ENCODE measurements at places on chromosomes 4 and X.

GRCh38 chr4:126018274-126018673 is 703.5 kb downstream of the FAT4 start:
- no peak for DNase-seq

DNA sequence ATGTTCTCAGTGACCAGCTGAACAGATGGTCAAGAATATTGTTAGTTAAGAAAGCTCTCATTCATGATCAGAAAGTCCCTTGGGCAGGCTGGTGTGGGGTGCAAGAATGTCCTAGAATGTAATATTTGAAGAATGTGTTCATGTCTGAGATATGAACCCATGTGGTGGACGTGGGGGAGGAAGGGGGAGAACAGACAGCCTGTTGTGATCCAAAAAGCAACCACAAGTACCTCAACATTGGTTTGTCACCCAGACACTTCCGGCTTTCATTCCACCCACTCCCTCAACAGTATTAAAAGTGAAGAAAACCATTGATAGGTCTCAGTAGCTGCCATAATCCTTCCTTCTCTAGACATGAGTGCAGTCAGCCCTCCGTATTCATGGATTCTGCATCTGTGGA is 82.2 kb downstream of the MAML3 start:
- DNase-seq, result no peak

GRCh38 chr4:98203332-98204235 is 57.6 kb upstream of the RAP1GDS1 start:
- DNase-seq, result no peak

DNA sequence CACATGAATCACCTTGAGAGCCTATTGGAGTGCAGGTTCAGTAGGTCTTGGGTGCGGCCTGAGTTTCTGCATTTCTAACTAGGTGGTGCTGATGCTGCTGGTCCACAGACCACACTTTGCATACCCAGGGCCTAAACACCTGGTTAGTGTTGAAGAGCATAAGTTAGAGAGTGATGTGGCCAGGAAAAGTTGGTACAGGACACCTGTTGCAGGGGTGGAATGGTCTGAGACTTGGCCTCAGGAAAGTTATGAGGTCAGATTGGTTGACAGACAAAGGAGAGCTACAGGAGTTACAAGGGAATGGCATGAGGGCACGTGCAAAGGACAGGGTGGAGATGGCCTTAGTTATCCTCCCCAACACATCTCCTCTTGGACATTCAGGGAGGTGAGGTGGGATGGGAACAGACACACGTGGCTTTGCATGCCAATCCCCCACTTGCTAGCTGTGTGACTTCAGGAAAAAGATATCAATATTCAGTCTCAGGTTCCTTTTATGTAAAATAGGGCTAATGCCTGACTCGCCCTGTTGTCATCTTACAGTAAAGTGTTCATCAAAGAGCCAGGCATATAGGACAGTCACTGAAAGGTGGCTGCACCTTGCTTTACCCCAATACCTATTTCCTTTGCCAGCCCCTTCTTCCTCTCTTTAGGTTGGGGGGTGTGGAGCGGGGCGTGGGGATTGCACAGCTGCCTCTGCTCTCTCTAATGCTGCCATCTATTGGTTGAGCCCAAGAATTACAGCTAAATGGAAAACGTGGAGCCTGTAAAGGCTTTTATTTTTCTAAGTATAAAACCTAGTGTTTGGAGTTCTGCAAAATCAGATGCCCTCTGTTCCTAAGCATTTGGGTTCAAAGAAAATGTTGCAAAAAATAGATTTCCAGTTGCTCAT is 47.5 kb downstream of the ATG4A start:
- no peak for DNase-seq

- DNase-seq, result no peak
These were observed 20.1 kb upstream of the ZNF41 start for GRCh38 chrX:47503151-47503550.

DNA sequence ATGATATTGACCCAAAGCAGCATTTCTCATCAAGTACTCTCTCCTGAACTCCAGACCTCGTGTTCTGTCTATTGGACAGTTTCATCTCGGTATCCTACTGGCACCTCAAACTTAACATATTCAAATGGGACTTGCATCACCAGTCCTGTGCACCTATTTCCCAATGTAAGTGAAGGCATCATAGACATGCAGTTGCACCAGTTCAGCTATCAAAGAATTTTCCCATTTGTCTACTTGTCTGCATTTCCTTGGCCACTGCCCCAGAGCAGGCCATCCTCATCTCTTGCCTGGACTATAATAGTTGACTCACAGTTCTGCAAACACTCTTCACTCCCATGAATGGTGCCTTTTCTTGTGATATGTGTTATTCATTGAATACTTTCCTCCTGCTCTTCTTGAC is 11.3 kb upstream of the LIMCH1 start:
- no peak for DNase-seq

GRCh38 chr4:8129136-8129535 is 29.5 kb downstream of the ABLIM2 start:
- DNase-seq, result no peak

DNA sequence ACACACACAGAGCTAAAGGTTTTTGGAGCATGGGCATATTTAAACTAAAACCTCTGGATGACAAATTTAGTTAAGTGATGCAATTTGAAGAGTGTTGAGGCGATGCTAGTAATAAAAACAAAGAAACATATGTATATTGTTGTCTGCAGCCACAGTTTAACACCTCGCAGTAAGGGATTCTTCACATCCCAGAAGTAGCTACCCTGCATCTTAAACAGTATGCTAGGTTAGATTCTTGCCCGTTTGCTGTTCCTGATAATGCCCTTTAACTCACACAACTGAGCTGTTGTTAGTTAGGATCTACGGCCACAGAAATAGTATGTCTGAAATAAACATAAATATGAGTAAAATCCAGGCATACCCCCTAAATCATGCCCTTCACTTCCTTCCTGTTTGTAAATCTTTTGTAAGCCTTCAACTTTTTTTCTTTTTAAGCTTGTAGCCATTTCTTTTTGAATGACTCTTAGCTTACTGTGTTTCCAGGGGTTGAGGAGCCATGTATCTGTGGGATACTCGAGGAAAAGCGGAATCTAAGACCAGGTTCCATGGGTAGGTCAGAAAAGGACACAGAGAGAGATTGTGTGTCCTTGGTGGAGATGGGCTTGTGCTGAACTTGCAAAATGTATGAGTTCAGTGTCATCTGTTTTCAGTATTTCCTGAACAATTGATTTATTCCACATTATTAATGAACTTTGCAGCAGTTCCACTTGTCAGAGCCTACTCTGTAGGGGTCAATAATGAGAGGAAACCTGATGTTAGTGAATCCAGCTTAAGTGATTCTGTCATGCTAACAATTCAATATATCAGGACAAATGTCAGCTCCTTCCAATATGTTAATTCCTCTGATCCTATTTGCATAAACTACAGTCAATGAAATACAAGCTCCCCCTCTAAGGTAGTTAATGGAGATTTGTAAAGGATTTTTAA is 349.6 kb downstream of the GPAT3 start:
- DNase-seq, result no peak

Data from NCI-H2029 (cell line).